EH (cell line): ENCODE measurements at places on chromosomes 3 and 15.

DNA sequence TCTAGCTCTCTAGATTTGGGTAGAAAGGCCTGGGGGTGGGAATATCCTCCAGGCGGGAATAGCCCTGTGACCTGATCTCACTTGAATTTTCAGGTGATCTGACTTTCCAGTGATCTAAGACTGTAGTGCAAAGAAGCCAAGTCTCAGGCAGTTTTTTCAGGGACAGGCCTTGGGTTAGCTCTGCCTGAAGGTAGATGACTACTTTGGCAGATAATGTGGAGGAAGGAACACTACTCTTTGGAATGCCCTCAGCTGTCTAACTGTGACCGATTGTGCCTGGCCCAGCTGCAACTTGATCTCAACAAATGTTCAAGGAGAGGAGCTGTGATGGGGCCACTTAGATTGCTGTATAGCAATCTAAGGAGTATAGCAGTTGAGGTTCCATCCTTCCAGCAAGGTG is 193.7 kb downstream of the TCF12 start:
- DNase-seq = peak; percentile 45

DNA sequence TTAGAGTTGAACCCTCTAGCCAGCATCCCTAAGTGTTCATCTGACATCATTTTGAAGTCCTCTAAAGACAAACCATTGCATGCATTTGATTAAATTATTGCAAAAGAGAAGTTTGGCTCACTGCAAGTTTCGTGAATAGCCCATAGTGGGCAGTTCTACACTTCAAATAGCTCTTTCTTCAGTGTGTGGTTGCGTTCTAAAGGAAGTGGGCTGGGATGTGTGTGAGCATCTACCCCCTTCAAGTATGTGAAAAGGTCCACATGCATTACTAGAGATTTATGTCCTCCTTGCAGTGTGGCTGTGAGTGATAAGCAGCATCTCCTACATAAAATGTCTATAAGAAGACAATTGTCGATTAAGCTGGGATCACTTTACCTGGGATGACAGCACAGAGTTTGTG is 54.6 kb downstream of the SST start:
- DNase-seq = no peak

DNA sequence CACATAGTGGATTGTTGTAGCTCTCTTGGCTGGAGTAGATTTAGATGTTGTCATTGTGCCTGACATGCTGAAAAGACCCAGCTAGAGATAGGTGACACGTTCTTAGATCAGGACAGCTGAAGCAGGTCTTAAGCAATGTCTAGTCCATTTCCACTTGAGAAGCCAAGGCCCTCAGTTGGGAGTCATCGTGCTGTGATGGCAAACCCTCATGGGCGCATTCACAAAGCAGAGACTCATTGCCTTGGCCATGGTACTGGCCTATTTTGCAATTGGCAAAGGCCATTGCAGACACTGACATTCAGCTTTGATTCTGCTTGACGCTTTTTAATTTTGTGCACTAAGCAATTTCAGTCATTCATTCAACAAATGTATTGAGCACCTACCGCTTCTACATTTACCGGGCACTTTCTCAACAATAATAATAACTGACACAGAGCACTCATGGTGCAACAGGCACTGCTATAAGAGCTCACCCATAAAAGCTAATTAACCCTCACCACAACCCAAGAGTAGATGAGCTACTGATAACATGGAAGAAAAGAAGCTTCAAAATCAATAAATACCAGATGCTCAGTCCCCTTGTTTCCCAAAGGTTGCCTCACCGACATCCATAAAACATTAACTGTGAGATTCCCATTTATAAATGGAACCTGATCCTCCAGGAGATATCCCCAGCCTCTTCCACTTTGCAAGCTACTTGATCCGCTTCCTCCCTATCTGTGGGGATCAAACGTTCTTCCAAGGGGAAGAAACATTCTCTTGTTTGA is 200.1 kb downstream of the TLE3 start:
- DNase-seq = no peak

DNA sequence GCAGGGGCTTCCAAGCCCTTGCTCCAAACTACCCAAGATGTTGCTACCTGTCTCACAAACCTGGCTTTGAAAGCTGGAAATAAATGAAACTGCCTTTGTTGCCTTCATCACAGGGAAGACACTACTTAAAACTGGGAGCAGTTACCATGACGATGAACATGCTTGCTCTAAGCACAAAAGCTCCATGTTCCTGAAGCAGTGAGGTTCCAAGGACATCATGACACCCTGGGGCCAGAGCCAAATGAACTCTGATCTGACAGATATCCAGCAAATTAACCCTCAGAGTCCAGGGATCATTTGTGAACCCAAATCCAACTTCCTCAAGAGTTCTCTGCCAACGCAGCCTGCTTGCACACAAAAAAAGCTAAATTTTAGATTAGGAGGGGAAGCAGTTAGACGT is 10.7 kb downstream of the TRAIP start:
- DNase-seq = no peak

GRCh38 chr3:16728770-16729745 is 123.8 kb upstream of the DAZL start:
- peak; percentile 80 for DNase-seq

DNA sequence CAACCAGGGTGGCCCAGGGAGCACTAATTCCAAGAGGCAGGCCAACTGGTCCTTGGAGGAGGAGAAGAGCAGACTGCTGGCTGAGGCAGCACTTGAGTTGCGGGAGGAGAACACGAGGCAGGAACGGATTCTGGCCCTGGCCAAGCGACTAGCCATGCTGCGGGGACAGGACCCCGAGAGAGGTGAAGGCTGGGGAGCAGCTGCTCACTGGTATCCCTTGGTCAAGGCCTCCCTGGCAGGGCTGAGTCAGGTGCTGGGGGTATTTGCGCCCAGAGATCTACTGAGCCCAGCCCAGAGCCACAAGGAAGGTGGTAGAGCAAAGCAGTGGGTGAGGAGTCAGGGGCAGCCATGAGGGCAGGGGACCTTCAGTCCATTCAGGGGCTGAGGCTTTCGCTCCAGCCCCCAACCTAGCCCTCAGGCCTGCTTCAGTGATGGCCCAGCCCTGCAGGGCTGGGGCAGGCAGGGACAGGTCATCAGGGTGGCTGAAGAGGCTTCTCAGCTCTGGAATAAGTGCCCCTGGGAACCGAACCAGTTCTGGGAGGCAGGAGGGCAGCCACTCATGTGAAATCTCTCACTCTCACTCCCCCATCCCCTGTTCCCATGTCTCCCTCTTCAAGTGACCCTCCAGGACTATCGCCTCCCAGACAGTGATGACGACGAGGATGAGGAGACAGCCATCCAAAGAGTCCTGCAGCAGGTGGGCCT is 5.6 kb upstream of the DNAJC17 start:
- DNase-seq = no peak

GRCh38 chr15:25683911-25684310 is 179.2 kb downstream of the ATP10A start:
- DNase-seq = no peak

DNA sequence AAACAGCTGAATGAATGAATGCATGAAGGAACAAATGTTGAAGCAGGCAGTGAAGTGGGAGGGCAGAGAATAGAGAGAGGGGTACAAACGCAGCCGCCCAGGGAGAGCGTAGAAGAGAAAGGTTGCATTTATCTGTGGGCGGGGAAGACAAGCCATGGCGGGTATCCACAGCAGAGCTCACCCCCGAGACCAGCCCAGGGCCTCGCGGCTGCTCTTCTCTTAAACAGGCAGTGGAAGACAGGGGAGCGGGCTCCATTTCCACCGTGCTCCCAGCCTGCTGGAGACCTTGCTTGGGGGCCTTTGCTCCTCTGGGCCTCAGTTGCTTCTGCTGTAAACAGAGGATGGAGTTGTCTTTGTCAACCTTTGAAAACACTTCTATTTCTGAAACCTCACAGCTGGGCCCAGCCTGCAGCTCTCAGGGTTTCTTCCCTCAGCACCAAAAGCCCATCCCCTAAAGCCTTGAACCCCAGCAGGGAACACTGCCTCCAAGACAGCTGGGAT is 259.5 kb downstream of the UACA start:
- DNase-seq = no peak
